Mesendoderm (in vitro differentiated cells): ENCODE measurements at places on chromosomes 1 and 21.

GRCh38 chr1:19484798-19485361 lies 459 bp downstream of the CAPZB start:
- DNase-seq, result peak; percentile 67

DNA sequence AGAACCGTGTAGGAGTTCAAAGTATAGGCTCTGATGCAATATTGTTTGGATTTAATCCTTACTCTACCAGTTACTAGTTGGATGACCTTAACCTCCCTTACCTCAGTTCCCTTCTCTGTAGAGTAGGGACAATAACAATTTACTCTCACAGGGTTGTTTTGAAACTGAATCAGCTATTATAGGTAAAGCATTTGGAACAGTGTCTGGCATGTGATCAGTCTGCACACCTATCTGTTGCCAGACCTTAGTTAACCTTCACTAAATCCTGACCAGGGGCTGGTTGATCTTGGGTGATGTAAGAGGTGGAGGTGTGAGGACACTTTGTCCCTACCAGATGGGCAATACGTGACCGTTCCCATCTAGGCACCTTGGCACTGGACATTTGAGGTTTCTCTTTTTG lies 106.9 kb downstream of the DDX20 start:
- no peak for DNase-seq

DNA sequence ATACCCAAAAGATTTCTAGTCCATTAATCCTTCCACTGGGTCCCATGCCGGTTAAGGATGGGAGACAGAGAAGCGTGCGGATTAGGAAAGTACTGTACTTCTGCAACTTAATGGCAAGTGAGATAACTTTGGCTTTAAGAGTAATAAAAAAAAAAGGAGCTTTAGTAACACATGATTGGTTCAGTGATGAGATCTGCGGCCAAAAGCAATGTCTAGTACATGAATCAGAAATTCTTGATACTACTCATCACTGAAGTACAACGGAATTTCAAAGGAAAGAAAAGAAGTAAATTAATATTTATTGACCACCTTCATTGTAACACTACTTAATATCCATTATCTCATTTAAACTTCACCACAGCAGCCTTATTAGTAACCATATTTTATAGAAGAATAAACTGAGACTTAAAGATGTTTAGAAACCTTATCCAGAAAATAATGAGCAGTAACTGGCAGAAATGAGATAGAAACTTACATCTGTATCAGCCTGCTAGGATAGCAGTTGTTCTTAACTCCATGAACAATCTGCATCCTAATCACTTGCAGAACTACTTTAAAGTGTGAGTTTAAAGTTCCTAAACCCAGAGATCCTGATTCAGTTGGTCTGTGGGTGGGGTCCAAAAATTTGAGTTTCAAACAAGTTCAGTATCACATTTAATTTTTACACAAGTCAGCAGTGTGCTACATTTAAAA lies 14.1 kb upstream of the NUF2 start:
- DNase-seq, result no peak

- DNase-seq, result no peak
Observed at GRCh38 chr1:244861683-244862082, 2.7 kb downstream of the HNRNPU start.

DNA sequence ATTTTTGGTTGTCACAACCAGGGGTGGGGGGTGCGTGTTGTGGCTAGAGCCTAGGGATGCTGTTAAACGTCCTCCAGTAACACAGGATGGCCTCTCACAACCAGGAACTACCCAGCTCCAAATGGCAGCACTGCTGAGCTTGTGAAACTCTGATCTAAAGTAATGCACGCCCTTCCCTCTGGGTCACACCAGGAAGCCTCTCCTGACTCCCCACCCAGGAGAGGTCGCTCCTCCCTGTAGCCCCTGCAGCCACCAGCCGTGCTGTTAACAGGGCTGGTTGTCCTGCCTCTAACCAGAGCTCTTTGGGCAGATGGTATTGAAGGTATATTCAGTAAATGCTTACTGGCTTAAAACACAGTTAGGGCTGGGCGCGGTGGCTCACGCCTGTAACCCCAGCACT lies 73.2 kb downstream of the NKAIN1 start:
- peak; percentile 21 for DNase-seq

- DNase-seq, result no peak
Observed at GRCh38 chr21:45327441-45328197, 39.9 kb upstream of the POFUT2 start.

GRCh38 chr1:39833121-39833520 lies 44.5 kb upstream of the BMP8B start:
- no peak for DNase-seq

- DNase-seq, result no peak
Observed at GRCh38 chr1:7884757-7885156, 31.9 kb upstream of the UTS2 start.

DNA sequence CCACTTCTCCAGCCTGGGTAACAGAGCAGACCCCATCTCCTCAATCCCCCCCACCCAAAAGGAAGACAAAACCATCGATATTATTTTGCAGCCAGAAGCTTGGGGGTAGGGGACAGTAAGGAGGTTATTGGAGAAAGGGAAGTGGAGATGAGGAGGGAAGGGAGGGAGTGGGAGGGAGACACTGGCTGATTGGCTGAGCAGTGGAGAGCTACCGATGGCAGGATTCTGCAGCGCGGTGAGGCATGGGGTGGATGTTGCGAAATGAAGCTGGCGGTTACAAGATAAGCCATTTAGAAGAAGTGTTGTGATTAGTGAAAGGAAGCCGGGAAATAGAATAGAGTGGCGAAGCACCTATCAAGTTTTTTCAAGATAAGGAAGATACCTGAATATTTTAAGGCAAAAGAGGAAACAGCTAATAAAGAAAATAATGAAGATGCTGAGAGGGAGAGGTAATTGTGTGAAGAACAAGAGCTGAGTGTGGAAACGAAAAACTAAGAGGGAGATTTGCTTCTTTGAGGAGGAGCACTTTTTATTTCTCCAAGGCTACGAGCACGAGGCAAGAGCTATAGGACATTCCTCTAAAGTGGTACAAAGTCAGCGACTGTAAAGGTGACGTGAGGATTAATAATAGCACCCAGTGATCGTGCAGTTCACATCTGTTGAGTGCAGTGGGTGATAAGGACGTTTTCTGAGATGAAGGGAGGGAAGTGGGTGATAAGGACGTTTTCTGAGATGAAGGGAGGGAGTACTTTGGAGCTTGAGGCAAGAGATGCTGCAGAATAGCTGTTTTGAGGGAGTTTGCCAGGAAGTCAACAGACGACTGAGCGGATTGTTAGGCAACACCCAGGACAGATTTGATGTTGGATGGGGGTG lies 103.2 kb upstream of the KIF26B start:
- peak; percentile 92 for DNase-seq

DNA sequence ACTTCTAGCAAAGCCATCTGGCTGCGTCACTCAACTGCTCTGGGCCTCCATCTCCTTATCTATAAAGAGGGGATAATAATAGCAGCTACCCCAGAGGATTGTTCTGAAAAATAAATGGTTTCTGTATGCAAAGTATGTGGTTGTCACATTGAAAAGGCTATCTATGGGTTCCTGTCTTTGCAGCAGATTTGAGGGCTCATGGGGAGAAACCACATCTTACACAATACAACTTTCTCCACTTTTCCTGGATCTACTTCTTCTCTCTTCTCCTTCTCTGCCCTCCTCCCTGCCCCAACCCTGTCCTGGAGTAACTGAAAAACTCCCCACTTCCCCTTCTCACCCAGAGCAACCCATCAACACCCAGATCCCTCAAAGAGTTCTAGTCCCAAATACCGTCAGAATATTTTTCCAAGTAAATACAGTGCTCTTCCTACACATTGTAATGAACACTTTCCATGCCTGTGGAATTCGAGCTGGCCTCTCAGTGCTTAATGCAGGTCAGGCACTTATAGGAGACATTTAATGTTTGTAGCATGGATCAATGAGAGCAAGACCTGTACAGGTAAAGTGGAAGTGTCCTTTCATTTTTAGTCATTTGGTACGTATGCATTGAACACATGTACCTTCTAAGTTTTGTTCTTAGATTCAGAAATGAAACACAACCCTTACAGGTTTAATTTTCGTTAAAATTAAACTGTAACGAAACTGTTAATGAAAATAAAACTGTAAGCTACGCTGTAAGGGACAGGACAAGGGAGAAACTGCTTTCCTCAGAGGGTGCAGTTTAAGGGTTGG lies 131.9 kb downstream of the AK5 start:
- DNase-seq, result no peak

DNA sequence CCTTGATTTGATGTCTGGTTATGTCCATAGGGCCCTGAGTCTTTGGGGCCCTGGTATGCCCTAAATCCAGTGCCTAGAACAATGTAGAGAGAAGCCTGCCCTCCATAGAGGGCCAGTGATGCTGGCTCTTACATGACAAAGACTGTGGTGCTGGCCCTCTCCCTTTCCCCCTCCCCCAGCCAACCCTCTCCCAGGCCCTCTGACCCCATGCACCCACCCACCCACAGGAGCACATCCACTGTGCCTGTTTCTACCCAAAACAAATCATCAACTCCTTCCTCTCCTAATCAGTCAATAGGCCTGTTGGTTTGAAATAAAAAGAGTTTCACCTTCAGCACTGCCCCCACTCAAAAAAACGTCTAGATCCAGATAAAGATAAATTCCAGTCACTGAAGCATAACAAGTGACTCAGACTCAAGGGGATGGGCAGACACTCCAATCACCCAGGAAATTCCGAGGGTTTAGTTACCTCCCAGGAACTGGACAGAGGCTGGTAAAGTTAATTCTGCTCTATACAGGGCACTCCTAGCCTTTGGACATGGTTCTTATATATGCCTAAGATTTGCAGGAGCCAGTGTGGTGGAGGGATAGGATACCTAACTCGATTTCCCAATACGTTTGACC lies 144.8 kb upstream of the VANGL1 start:
- no peak for DNase-seq

- DNase-seq, result no peak
Observed at GRCh38 chr1:13823936-13824335, 123.9 kb downstream of the PRDM2 start.

DNA sequence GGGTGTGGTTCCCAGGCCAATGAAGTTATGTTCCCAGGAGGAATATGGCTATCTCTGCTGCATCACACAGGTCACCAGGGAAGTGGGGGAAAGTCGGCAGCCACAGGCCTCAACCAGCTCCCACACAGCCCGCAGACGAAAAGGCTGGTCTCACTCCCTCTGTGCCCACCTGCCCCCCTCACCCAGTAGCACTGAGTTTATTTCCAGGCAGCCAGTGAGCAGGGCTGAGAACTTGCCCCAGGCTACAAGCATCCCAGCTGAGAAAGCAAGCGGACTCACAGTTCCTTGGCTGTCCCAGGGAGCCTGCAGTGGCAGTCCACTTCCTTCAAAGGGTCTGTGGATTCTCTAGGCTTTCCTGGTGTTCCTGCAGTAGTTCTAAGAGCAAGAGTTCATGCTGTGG lies 68.9 kb downstream of the SLC5A9 start:
- peak; percentile 14 for DNase-seq

GRCh38 chr1:67618285-67619018 lies 66.5 kb upstream of the GADD45A start:
- no peak for DNase-seq

DNA sequence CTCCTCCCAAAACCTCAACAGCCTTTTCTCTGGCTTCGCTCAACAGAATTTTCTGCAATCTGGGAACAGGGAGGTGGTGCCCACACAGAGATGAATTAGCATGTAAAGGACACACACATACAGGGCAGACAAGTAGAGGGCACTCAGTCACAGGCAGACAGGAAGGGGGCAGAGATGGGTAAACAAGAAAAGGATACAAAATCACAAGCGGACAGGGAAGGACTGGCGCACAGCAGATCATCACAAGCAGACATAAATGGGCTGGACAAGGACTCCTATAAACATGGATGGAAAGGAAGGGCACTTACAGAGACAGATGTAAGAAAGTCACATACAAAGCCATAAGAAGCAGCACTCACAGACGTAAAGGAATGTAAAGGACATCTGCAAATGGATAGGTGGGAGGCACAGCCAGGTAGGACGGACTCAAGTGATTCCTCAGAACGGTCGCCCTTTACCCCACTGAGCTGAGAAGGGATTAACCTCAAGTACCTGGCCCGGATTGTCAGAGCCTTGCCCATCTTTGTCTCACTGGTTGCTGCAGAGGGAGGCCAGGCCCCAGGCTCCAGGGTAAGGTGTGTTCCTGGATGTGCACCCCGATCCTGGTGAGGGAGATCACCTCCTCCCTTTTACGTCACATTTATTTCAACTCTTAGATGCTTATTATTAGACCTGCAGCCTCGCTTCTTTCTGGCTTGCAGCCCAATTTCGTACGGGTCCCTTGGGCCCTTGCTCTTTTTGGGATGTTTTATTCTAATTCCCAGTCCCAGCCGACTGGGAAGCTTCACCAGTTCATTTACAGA lies 836 bp upstream of the PRCC start:
- peak; percentile 40 for DNase-seq

- no peak for DNase-seq
Observed at GRCh38 chr1:97277891-97278654, 556.5 kb downstream of the PTBP2 start.

GRCh38 chr1:169110689-169111447 lies 4.4 kb downstream of the ATP1B1 start:
- DNase-seq, result no peak

- no peak for DNase-seq
Observed at GRCh38 chr1:16083486-16083885, 10.0 kb upstream of the FAM131C start.

DNA sequence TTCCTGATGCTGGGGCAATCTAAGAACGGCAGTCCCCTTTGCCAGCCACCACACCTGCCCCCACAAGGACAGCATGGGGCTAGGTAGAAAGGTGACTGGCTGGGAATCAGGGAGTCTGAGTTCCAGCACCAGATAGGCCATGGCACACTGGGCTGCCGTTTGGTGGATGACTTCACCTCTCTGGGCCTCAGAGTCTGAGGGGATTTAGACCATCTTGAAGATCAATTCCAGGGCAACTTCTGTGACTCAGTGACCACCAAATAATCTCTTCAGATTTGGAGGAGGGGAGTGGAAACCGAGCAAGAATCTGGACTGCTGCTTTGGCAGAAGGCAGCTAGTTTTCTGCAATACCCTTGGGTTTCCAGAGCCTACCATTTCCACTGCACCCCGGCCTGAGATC lies 92.1 kb upstream of the EDN2 start:
- no peak for DNase-seq

GRCh38 chr1:9319789-9320519 lies 27.3 kb downstream of the SPSB1 start:
- DNase-seq, result peak; percentile 54

GRCh38 chr1:111679541-111679940 lies 59.7 kb downstream of the INKA2 start:
- no peak for DNase-seq

GRCh38 chr1:31714442-31715086 lies 10.7 kb upstream of the COL16A1 start:
- peak; percentile 93 for DNase-seq

- DNase-seq, result peak; percentile 25
Observed at GRCh38 chr1:227459326-227459841, 104.0 kb upstream of the ZNF678 start.

GRCh38 chr1:167223144-167224103 lies 2.7 kb downstream of the POU2F1 start:
- DNase-seq, result no peak

- peak; percentile 53 for DNase-seq
Observed at GRCh38 chr1:36342426-36343185, 19.2 kb upstream of the EVA1B start.

- no peak for DNase-seq
Observed at GRCh38 chr1:194069168-194069830, 882.9 kb upstream of the B3GALT2 start.

GRCh38 chr1:103220631-103221041 lies 112.3 kb upstream of the COL11A1 start:
- DNase-seq, result no peak
